DMS153 (cell line): ENCODE measurements at places on chromosomes 16 and 17.

- DNase-seq, result no peak
Observed at GRCh38 chr17:73875346-73875745, 231.1 kb upstream of the SDK2 start.

GRCh38 chr16:81582655-81583441 is 138.2 kb downstream of the CMIP start:
- no peak for DNase-seq

GRCh38 chr16:47571049-47571448 is 109.9 kb downstream of the PHKB start:
- DNase-seq, result no peak

GRCh38 chr16:47019568-47019967 is 46.1 kb upstream of the DNAJA2 start:
- DNase-seq, result no peak

DNA sequence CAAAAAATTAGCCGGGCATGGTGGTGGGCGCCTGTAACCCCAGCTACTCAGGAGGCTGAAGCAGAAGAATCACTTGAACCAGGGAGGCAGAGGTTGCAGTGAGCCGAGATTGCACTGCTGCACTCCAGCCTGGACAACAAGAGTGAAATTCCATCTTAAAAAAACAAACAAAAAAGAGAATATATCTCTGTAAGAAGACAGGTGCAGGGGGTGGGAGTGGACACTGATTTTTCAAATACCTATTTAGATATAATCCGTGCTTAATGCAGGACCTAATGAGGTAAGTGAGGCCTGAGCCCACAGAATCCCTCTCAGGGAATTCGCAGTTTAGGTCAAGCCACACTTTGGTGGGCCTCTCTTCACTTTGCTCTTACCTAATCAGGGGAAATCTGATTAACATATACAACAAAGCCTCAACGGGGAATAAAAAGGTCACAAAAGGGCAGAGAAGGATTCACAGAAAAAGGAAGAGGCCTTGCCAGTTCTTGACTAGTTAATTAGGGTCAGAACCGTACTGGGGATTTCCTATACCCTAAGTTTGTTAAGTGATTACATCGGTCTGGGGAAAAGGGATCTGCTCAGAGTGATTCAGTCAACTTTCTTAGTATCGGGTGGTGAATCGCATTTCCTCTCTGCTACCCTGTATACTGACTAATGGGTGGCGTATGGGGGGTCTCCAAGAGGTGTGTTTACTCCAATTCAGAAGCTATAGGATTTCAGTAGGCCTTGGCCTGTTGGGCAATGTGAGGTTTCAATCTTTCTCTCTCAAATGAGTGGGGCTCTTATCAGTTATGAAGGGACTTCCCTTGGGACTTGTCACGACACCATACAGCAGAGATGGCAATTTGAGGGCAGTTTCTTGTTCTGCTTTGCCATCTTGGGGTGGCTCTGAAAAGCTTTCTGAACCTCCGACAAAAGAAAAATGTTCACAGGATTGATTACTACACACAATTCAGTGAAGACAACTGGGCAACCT is 1.9 kb upstream of the NFAT5 start:
- DNase-seq, result no peak

- no peak for DNase-seq
Observed at GRCh38 chr17:52306314-52306713, 147.8 kb upstream of the CA10 start.

GRCh38 chr17:49327835-49328784 is 33.9 kb downstream of the ZNF652 start:
- DNase-seq, result no peak

DNA sequence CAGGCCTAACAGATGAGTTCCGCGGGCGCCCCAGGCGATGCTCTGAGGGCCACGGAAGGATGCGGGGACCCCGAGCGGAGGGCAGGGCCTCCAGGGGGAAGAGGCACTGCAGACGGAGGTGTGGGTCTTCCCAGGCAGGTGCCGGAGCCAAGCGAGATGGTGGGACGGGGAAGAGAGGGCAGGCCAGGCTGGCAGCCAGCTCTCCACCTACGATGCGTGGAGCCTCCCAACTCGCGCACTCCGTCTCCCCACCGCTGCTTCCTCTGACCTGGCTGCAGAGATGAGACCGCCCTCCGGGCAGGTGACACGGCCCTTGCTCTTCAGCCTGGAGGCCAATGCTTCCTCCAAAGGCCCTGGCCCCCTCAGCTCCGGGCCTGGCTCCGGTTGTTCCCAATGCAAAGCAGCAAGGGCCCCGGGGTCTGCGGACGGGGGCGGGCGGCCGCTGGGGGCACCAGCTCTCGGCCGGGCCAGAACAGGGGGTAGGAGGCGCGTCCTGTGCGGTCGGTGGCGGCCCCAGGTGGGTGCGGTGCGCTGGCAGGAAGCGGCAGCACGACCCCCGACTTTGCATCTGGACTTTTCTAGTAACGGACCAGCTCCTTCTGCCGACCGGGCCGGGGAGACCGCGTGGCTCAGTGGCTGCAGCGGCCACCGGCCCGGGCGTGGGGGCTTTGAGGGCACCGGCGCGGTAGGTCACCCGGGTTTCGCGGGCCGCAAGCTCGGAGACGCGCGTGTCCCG is 1.5 kb upstream of the SOX8 start:
- DNase-seq, result no peak
